ENCODE measurements at places on chromosomes 16 and 17.

- no peak for DNase-seq
Measured at GRCh38 chr16:23640615-23640930, 537 bp downstream of the PALB2 start.

DNA sequence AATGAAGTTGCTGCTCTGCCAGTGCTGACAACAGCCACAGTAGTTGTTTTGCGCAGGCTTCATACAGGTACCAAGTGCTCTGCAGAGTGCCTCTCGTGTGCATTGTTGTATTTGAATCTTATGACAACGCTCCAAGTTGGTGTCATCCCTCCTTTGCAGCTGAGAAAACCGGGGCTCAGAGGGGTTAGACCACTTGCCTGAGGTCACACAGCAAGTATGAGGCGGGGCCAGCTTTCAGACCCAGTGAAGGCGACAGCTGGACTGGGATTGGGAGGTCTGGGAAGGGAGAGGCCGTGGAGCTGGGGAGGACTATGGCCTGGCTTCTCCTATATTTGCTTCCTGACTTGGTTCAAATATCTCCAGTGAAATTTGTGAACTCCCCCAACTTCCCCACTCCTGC is 33.2 kb downstream of the WNT9B start:
- DNase-seq, result no peak

DNA sequence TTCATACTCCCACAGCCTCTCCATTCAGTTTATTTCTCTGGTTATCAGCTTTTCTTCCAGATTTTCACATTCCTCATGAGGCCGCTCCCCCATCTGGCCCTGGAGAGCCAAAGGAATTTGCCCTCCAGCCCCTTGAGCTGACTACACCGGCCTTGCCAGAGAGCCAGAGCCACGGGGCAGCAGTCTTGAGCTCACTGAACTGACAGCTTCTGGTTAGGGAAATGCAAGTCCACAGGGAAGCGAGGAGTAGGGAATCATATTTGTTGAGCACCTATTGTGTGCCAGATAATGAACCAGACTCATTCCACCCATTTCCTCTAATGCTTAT is 102.4 kb downstream of the ABCC12 start:
- DNase-seq, result peak; percentile 4

- DNase-seq, result no peak
Measured at GRCh38 chr17:31699886-31700285, 159.2 kb downstream of the COPRS start.

- DNase-seq, result no peak
Measured at GRCh38 chr17:9217151-9218056, 196.1 kb downstream of the NTN1 start.

- peak; percentile 9 for DNase-seq
Measured at GRCh38 chr16:85928401-85928820, 29.4 kb downstream of the IRF8 start.

DNA sequence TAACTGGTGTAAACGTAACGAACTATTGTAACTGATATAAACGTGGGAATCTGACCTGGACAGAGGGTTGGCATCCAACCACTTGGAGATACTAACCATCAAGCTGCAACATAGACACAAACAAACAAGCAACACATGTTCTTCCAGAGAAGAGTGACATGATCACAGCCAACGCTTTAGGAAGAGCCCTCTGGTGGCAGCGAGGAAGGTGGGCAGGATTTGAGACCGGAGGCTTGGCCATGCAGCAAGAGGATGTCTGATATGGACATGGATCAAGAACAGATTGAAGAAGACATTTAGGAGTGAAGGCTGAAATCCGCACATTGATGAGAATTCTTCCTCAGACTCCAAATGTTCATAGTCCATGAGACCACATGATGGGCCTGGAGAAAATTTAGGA is 40.3 kb upstream of the TNRC6A start:
- DNase-seq, result no peak

DNA sequence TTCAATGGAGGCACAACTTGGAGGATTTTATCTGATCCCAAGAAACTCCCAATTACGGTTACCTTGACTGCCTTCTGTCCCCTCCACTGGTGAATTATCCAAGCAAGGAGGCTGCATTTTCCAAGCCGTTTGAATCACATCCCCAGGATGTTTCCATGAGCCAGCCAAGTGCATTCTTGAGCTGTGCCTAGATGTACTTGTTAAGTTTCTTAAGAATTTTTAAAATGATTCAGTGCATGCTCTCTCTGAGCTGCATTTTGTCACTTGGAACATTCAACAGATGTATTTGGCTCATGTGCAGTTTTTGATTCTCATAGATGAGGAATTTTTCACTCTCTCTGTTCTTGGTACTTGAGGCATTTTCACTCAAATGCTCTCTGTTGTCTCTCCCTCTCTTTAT is 202.6 kb upstream of the MYOCD start:
- no peak for DNase-seq

GRCh38 chr16:21083729-21084268 is 66.8 kb downstream of the DNAH3 start:
- DNase-seq, result no peak

GRCh38 chr17:61251939-61252865 is 147.4 kb upstream of the TBX2 start:
- peak; percentile 98 for DNase-seq

- DNase-seq, result no peak
Measured at GRCh38 chr17:77923135-77923534, 35.4 kb upstream of the TNRC6C start.

DNA sequence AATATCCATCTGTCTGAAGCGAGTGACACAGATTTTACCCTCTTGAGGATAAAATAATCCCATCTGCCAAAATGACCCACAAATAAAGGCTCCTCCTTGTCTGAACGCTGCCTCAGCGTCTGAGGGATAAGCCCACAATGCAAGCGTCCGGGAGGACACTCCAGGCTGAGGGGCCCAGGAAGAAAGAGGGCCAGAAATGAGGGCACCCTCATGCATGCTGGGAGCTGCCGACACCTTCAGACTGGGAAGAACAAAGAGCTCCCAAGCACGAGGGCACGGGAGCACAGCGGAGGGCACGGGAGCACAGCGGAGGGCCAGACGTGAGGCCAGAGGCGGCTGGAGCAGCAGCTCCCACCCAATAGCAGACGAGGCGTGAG is 126.9 kb downstream of the ZNF778 start:
- DNase-seq, result no peak

DNA sequence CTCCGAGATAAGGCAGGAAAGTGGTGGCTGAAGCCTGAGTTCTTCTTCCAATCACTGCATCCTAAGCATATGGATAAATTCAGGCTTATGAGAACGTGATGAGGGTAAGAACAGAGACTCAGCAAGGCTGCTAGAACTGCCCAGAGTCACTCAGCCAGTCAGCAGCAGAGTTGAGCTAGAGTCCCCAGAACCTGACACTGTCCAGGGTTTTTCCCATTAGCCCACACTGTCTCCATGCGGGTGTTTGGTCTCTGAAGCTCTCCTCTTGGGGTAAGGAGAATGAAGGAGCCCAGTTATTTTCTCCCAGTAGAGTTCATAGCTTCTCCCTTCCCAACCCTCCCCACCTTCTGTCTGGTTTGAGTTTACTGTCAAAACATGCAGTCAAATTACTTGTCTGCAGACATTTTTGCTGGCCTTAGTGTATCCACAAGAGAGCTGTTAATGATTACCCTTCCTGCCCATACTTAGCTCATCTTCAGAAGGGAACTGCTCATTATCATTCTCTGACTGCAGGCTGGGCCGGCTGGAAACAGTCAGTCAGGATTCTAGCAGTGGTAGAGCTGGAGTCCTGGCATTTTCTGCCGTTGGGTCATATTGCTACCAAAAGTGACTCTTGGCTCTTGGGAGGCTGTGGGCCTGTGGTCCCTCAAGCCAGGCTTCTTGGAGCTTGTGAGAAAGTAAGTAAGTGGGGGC is 460.0 kb downstream of the HS3ST3B1 start:
- DNase-seq, result no peak

DNA sequence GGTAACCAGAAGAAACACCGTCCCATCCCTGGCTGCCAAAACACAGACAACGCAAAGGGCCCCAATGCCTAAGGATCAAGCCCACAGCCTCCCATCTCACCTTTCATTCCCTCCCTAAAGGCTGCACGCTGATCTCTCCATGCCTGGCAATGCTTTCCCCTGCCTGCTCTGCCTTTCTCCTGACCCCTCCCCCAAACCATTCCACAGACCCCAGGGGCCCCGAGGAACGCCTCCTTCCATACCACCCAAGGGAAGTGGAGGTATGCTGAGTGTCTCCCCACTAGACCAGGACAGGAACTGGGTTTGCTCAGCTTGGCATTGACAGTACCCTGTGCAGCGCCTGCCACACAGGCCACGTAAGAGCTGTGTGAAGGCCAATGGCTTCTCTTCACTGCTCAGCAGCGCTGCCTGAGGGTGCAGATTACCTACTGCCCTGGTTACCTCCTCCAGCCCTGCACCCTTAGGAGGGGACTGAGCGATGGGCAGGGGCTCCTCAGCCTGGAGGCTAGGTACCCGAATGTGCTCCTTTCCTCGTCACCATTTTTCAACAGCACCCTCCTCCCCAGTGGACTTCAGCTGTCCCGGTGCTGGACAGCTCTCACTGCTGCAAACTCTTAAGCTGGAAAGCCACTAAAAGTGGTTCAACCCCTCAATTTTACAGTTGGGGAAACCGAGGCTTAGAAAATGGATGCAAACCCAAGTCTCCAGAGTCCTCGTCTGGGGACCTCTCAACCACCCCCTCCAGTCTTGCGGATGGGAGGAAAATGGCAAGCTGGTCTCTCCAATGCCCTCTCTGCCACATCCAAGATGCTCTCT is 45.0 kb downstream of the SRCIN1 start:
- no peak for DNase-seq

- no peak for DNase-seq
Measured at GRCh38 chr17:51046046-51046445, 74.6 kb downstream of the SPAG9 start.

- DNase-seq, result no peak
Measured at GRCh38 chr16:50259334-50260205, 6.8 kb upstream of the ADCY7 start.

- no peak for DNase-seq
Measured at GRCh38 chr16:2335286-2335895, 5.1 kb downstream of the ABCA3 start.

DNA sequence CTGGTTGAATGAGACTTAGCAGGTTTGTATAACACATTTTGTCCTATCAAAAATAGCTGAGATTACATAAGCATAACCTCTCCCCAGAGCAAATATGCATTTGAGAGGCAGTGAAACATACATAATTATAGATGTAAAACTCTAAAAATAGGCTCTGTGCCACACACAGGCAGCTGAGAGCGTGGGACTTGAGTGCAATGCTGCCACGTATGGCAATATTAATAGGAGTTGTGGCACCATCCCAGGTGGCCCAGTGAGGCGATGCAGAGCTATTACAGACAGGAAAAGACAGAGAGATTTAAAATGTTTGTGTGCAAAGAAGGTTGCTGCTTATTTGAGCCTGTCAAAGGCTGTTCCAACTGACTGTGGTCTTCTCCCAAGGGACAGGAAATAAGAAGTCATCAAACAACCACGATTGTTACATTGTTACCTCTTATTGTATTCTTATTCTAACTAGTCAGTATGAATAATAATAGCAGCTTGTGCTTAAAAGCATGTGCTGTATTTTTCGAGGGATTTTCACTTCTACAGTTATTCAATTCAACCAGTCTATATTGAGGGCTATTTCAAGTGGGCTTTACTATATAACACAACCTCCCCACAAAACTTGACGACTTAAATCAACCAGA is 116.5 kb downstream of the SALL1 start:
- no peak for DNase-seq

- DNase-seq, result no peak
Measured at GRCh38 chr16:77868052-77868451, 79.7 kb downstream of the VAT1L start.

DNA sequence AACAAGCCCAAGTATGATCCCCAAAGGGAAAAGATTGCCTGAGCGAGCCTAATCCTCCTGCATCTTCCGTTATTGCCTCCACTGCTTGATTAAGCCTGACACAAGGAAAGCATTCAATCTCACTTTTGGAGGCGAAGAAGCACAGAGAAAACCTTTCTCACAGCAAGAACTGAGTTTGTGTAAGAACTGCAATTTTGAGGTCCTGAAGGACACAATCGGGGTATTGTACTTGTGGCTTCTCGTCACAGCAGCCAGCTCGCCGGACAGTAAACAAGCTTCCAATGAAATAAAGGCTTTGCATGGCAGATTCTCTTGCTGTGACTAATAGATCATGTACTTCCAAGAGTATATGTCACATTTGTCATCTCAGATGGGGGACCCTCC is 18.7 kb upstream of the FOXF1 start:
- no peak for DNase-seq

DNA sequence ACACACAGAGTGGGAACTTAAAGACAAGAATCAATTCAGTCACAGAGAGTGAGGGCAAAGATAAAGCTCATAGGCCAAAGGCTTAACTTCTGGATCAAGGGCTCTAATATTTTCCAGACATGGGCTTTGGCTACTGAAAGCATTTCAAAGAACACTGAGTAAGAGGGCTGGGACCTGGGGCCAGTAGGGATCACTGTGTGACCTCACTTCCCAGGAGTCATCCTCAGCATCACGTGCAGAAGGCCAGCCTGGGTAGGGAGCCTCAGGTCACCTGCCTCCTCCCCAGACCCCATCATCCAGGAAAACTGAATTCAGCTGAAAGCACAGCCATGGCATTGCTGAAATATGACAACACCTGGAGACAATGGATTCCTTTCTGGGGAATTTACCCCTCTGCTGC is 163.5 kb downstream of the RAB11FIP4 start:
- DNase-seq, result no peak

DNA sequence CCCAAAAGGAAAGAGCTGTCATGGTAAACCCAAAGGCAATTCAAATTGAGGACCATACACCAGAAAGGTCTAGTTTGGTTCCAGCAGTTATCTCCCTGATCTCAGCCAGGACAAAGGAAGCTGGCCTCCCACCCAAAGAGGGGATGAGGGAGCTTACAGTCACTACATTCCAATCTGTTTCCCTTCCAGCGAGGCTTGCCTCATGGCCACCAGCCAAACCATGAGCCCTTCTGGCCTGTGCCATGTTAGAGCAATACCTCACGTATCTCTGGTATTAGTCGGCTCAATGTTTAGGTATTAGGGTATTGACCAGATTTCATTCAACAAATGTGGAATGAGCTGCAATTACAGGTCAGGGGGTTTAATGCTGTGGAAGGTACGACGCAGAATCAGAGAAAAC is 8.4 kb downstream of the NDUFAB1 start:
- DNase-seq, result peak; percentile 19

GRCh38 chr16:57704011-57704904 is 9.7 kb downstream of the DRC7 start:
- DNase-seq, result no peak

DNA sequence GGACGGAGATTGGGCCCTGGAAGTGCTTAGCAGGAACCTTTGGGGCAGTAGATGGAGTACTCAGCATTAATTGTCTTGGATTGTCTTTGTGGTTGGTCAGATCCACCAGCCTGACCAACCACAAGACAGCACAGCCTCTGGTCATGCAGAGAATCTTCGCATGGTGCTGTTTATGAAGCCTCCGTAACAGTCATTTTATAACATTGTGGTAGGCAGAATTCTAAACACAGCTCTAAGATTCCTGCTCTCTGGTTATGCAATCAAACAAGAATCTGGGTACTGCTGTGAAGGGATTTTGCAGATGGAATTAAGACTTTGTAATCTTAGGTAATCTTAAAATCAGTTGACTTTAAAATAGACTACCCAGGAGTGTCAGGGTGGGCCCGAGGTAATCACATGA is 312.2 kb upstream of the GOT2 start:
- no peak for DNase-seq

Data from HFF-Myc (cell line).